ENCODE measurements at places on chromosomes 11 and 22.

DNA sequence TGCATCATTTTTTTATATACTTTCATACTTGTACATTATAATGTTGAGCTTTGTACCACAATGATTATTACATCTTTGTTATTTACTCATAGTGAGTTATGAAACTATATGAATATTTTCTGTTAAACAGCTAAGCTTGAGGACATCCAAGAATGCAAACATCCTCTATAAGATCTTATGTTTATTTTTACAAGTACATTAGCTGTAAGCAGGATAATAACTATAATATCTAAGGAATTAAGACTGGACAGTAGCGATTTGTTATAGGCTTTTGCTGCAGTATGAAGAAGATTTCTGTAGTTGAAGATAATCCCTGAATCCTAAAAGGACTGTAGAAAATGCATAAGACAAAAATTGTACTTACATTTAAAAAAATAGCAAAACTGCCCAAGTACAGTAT lies 176.0 kb downstream of the METTL15 start:
- DNase-seq = no peak

- no peak for DNase-seq
These were observed 76.8 kb downstream of the MN1 start for GRCh38 chr22:27724709-27725108.

- no peak for DNase-seq
These were observed 1.5 kb upstream of the PHRF1 start for GRCh38 chr11:574632-575312.

DNA sequence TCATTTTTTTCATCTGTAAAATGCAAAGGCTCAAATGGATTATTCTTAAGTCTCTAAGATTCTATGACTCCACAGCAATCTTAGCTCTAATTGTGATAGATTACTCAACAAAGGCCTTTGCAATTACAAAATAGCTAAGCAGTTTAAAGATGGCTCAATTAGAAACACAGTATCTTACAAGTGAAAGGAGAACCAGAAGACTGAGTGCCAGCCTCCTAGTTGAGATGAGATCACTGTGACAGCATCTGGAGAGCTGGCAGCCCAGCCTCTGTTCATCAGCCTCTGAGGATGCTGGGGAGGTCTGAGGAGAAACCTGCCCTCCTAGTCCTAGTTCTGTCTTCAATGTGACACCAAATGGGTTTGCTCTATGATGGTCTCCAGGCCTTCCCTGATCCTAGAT lies 158.4 kb upstream of the NARS2 start:
- no peak for DNase-seq
